ENCODE measurements at places on chromosomes 5 and 9.

GRCh38 chr9:112896131-112896530 lies 5.5 kb upstream of the SLC46A2 start:
- no peak for DNase-seq

DNA sequence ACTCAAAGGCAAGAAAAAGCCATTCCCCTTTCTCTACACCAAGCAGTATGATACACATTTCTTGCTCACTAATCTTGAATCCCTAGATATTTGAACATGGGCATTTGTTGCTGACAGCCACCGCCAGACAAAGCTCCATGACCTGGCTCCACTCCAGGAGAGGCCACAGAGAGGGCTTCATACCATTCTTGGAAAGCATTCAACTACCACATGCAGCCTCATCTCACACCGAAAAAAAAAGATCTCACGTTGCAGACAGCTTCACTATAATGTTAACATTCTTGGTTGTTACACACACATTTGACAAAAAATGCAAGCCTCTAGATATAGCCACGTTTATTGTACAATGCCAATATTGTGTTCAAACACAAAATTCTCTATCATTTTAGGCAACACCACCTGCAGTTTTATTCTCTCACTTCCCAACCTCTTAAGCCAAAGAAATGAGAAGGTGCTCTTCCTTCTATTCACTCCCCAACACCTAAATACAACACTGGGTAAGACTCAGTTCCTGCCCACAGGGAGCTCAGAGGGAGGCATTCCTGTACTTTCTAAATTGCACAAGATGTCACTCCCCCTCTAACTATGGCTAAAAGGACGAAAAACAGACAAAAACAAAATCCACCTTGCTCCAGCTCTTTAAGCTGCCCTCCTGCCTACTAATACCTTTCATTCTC lies 222.4 kb downstream of the TSSK1B start:
- no peak for DNase-seq

GRCh38 chr5:171342362-171343111 lies 33.5 kb downstream of the TLX3 start:
- DNase-seq: no peak

GRCh38 chr9:134193912-134194535 lies 29.7 kb upstream of the RNU6ATAC start:
- DNase-seq: no peak

- DNase-seq: no peak
Observed at GRCh38 chr5:150313501-150313900, 10.8 kb upstream of the ARSI start.
